ENCODE measurements at places on chromosomes 11 and 22. TPM values are rescaled to one million over a fixed set of nuclear protein-coding genes. Genes with fewer than 3 reads are reported as not detected.
A peak's percentile ranks its signal among the peaks of the same experiment; 100 is the strongest.

The SIRT3 gene
- total RNA-seq: 17.8 TPM

The APOA1 gene
- total RNA-seq: 0.54 TPM

The WDR74 gene
- total RNA-seq: 74.3 TPM

The CXCR5 gene
- 0.54 TPM for total RNA-seq

The SCO2 gene
- 7.3 TPM for total RNA-seq

The GNG3 gene
- not detected for total RNA-seq

The C11orf21 gene
- total RNA-seq: 56.3 TPM

The MS4A4A gene
- 1.1 TPM for total RNA-seq

DNA sequence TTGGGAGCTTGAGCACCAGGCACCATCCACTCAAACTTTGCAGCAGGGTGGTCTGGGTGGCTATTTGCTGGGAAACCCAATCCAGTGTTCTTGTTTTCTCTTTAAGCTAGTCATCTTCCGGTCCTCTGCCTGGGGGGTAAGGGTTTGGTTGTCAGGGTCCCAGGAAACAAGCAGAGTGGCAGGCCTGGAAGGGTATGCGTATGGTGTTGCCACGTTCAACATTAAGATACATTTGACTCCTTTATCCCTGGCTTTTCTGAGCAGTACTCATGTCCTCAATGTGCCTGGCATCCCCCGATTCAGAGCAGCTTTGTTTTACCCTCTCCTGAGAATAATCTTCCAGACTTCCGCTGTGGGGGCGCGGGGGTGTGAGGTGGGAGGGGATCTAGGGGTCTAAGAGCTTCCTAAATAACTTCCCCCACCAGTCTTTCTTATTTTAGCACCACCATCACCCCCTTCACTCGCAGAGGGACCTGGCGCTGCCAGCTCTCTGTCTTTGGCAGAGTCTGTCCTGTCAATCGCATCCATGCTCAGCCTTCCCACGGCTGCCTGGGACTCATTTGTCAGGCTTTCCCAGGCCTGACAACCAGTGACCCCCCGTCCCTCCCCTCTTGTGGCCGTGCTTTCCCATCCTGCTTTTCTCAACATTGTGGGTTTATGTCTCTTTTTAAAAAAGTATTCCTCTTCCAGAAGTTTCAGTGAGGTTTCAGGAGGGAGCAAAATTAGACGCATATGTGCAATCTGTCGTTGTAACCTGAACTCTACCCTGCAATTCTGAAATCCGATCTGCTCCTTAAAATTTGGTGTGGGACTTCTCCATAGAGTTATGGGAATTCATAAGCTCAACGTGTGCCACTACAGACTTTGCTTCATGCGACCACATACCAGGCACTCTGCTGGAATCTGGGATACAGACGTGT lies 27.0 kb upstream of the RBFOX2 start:
- DNase-seq: no peak

GRCh38 chr11:101510591-101510990 lies 73.2 kb downstream of the TRPC6 start:
- DNase-seq: no peak

DNA sequence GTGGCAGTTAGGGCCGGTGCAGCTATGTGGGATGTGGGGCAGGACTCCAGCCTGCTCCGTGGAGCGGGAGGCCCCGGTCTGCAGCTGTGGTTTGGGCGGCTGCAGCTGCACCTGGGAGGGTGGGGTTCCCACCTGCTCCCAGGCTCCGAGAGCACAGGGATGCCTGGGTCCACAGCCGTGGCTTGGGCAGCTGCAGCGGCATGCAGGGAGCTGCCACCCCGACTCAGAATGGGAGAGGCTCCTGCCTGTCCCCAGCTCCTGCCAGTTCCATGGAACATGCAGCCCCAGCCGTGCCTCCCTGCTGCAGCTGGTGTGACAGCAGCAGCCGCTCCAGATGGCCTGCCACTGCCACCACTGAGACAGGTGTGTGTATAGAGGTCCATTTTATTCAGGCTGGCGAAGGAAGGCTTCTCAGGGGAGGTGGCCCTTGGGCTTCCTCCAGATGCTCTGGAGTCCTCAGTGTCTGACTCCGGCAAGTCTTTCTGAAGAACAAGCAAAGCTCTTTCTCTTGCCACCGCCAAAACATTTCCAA lies 21.8 kb upstream of the UPK3A start:
- DNase-seq: no peak

- no peak for DNase-seq
These were observed 6.6 kb upstream of the MARK2 start for GRCh38 chr11:63832336-63832735.

GRCh38 chr11:122306831-122307391 lies 190.9 kb upstream of the BLID start:
- no peak for DNase-seq

GRCh38 chr22:22903355-22903777 lies 15.8 kb downstream of the IGLL5 start:
- no peak for DNase-seq

- DNase-seq: no peak
These were observed 8.5 kb downstream of the CCDC88B start for GRCh38 chr11:64348383-64349024.

DNA sequence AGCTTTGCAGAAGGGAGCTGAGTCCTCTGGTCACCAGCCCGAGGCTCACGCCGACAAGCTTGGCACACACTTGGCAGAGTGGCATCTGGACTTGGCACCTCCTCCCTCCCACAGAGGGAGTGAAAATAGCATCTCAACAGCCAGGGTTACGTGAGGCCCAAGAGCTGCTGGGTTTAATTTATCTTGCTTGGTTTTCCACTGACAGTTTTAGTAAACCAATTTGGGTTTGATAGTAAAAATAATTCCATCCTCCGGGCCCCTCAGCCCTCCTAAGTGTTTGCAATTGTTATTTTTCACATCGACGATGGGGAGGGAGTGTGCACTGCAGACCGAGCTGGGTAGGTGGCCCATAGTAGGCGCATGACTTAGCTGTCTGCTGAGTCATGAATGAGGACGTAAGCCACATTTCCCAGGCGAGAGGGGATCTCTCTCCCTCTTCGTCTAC lies 107.6 kb upstream of the ASPHD2 start:
- no peak for DNase-seq

- DNase-seq: no peak
These were observed 6.8 kb upstream of the CREB3L1 start for GRCh38 chr11:46270684-46271083.

DNA sequence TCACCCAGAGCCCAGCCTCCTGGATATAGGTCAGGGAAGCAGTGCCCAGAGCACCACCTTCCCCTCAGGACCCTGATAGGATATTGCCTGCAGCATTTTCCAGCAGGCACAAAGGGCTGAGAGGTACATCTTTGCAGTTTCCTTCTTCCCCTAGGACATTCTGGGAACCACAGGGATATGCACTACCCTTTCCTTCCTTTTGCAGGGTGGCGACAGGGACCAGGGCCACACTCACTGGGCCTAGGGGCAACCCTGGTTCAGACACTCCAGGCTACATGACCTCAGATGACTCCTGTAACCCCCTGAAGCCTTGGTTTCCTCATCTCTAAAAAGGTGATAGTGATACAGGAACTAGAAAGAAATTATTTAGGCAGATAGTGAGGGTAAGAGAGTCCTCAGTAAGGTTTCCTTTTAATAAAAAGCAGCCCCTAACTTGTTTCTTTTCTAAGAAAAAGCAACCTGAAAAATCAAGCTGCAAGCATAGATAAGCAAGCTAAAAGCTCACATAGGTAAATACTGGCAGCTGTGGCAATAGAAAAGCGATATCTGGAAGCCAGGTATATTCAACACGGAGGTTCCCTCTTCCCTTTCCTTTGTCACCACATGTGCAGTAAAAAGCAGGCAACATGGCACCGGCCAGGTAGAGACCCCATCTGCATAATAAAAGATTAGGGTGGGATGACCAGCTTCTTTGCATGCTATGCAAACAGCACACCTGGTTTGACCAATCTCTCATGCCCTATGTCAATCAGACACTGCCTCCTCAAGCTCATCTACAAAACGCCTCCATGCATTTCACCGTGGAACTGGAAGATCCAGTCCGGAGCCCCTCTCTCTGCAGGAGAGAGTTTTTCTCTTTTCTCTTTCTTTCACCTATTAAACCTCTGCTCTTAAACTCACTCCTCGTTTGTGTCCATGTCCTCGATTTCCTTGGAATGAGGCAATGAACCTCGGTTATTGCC lies 13.2 kb upstream of the MRGPRX2 start:
- DNase-seq: no peak

DNA sequence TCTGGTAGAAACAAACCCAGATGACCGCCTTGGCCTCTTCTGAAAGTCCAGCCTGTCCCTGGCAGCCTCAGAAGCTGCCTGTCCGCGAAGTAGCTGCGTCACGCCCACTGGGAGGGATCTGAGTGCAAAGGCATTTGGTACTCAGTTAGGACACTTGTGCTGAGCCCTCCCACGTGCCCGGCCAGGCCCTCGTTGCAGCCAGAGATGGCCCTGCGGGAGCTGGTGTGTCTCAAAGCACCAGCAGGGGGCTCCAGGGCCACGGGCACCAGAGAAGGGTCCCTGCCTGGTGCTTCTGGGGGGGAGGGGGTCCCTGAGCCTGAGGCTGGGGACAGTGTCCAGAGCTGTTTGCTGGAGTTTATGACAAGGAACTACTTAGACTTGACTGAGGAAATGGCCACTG lies 5.8 kb downstream of the SELENOO start:
- DNase-seq: peak; percentile 43

GRCh38 chr11:19712281-19713195 lies at the start of gene NAV2:
NAV2 (plus strand) TSS chr11:19712837; CDS start chr11:19713696, 859 bp downstream.
- DNase-seq: peak; percentile 79

DNA sequence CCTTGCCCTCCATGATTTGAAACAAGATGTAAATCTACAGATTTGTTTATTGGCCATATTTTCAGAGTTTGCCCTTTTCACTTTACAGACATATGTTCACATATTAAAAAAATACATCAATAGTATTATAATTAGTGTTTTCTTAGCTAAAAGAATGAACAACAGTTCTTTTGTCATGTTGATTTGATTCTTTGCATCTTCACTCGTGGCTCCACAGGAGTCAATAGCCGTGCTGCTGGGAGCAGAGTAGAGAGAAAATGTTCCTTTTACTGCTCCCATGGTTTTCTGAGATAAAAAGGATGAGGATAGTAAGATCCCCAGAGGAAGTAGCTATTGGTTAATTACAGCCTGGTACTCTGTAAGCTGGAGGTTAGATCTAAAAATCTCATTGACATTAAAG lies 151.2 kb downstream of the PGR start:
- DNase-seq: no peak

- DNase-seq: no peak
These were observed 629.0 kb downstream of the BRD1 start for GRCh38 chr22:49198705-49199084.

DNA sequence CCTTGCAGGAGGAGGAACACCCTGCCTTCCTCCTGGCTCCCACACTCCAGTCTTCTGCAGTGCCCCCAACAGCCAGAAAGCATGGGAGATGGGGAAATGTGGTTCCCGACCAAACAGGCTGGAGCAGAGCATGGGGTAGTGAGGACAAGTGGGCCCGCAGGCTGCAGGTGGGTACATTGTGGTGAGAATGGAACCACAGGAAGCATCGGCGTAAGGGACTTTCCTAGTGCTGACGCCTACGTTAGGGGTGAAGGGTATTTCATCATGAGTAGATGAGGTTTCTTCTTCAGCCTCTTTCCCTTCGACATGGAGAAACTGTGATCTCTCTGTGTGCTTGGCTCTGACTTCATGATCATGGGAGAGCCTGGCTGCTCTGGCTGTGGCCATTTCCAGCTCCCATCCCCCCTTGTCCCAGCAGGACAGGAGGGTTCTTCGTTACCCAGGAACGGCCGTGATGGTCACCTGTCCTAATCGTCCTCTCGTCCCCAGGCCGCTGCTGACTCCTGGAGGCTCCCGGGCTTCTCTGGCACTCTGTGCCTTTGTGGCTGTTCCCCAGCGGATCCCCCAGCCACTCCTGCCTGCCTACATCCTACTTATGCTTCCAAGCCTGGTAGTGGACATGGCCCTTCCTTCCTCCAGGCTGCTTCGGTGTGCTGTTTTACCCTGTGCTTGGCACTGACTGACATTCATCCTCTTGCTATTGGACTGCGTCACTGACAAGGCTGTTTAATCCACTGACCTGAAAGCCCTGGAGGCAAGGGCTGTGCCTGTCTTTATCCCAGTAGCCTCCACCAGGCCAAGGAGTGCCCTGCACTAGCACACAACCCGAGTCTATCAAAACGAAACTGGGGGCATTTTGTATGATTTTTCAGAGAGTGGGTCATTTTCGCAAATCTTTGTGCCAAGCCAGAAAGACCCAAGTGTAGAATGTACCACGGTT lies 65.2 kb upstream of the CECR2 start:
- no peak for DNase-seq

DNA sequence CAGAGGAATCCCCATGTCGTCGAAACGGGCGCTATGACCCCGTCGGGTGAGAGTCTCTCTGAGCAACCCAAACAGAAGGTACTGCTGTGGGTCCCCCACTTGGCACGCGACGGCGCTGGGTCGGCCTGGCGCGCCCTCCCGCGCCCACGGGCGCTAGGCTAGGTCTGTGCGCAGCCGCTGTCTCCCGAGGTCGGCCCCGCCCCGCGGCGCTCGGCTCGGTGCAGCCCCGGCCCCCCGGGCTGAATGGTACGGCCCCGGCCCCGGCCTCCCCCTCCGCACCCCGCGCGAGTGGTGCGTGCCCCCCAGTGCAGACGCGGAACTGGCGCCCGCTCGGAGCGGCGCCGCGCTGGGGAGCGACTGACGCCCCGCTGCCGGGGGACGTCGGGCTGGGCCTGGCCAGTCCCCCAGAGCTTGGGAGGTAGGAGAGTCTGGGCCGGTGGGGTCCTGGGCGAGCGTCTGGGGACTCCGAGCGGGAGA lies at the start of gene MADD:
Gene MADD (plus strand): TSS at position 305 of the 477 bp plus-strand sequence.
- DNase-seq: peak; percentile 93

GRCh38 chr11:117908109-117908895 lies 20.9 kb downstream of the TMPRSS13 start:
- no peak for DNase-seq

Measured in hematopoietic multipotent progenitor cell (in vitro differentiated cells).